ENCODE measurements at places on chromosomes 12 and 14.
A peak's percentile ranks its signal among the peaks of the same experiment; 100 is the strongest.

- no peak for DNase-seq
Observed at GRCh38 chr14:54893151-54893760, 9.4 kb downstream of the GCH1 start.

DNA sequence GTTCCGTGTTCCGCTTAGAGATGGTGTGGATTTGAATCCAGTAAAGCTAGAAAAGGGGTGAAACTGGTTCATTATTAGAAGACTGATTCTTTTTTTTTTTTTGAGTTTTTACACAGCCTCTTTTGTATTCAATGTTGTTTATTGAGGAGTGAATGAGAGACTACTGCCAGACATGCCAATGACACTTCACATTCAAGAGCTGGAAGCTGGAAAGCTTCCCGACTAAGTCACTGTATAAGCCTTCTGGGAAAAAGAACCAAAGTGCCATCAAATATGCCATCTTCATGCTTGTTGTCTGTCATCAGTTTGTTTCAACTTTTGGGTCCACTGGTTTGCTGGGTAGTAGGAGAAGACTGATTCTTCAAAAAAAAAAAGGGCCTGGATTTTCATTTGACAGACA, 164.8 kb downstream of the ATP23 start:
- DNase-seq = no peak

GRCh38 chr12:68823696-68824095, 15.7 kb downstream of the MDM2 start:
- DNase-seq = no peak

DNA sequence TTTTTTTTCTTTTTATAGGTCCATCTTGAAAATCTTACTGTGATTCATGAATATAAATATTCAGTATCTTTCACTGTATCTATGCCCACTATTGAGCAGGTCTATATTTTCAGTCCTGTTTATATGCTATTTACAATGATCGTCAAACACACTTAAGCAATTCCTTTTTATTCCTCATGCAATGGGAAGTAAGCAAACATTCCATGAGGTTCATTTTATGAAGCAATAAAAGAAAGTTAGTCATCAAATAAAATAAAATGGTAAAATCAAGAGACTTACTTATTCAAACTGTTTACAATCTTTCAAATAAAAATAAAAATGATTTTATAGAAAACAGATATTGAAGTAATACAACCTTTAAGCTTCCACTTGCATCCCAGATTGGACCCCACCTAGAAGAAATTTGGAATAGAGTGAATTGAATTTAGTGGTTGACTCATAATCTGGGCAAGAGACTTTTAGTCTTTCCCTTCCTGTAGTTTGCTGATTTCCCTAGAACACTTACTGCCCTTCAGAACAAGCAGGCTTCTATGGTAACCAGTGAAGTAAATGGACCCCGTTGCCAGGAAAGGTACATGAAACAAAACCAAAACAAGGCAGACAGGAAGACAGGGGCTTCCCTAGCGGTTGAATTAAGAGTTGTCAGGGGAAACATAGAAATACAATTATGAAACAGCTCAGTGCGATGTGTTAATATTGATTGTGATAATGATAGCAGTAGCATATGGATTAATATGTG, 241.0 kb upstream of the ATP2B1 start:
- no peak for DNase-seq

GRCh38 chr12:86660488-86661147, 404.4 kb upstream of the MGAT4C start:
- no peak for DNase-seq

- no peak for DNase-seq
Observed at GRCh38 chr12:46777587-46777986, 48.2 kb downstream of the SLC38A4 start.

GRCh38 chr14:28774764-28775735, 8.5 kb downstream of the FOXG1 start:
- no peak for DNase-seq

GRCh38 chr12:49223122-49223521, 34.2 kb upstream of the TUBA1A start:
- no peak for DNase-seq

DNA sequence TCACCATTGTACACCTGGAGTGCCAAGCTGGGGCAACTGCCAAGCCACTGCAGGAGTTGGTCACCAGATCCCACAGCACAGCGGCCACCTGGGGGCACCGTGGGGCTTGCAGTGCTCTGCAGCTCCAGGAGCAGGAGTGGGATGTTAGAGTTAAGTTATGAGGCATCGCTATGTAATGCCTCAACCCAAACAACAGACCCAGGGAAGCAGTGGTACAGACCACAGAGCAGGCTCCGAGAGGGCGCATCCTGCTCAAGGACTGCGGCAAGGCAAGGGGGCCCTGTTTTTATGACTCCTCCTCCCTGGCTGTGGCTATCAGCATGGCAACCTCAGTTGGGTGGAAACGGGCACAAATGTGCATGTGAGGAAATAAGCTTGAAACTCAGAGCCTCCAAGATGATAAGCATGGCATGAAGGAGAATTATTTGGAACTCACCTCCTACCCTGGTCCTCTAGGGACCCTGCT, 63.1 kb downstream of the ARL6IP4 start:
- peak; percentile 55 for DNase-seq
